ENCODE measurements at places on chromosomes 7 and 10.

DNA sequence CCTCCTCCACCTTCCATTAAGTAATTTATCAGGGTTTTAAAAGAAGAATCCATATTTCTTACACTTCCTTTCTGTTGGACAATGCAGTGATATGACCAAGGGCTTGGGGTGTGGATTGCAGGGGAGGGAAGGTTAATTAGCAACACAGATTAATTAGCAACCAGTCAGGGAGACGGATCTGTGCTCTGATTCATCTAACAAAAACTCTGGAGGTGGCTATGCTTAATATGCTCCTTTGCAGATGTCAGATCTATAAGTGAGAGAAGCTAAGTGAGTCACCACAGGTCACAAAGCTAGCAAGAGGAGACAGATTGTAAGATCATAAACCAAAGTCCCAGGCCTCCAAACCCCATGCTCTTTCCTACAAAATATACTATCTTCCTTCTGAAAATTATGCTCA is 178.8 kb upstream of the ITGB1 start:
- no peak for DNase-seq

DNA sequence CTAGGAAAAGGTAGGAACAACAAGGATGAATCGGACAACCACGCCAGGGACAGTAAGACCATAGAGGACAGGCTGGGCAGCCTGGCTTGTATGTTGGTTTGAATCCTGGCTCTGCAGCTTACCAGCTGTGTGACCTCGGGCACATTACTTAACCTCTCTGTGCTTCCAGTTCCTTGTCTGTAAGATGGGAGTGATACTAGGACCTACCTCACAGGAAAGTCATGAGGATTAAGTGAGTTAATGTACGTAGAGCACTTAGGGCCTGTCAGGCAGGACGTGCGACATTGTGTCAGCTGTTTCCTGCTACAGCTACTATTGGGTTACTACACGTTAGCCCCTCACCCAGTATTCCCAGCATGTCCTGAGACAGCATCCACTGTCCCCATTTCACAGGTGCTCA is 32.1 kb downstream of the PLAC9 start:
- DNase-seq, result no peak

DNA sequence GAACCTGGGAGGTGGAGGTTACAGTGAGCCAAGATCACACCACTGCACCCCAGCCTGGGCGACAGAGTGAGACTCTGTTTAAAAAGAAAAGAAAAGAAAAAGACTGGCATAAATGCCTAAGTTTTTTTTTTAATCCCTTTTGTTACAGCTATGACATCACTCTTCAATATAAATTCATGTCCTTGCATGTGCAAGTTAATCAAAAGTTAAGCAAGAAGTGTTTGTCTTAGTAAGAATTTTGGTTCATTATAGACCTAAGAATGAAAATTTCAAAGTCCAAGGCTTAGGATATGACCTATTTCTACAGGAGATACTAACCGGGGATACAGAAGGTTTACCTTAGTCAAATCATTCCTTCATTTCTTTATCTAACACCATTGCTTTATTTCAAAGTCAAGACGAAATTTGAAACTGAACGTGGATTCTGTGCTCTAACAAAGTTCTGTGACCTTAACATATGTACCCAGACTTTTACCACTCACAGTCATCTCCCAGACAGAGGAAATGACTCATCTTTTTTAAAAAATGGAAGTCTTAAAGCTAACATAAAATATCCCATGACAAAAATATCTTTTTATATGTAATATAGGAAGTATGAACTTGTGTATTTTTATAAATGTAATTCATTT is 29.3 kb upstream of the ITGB8 start:
- no peak for DNase-seq

DNA sequence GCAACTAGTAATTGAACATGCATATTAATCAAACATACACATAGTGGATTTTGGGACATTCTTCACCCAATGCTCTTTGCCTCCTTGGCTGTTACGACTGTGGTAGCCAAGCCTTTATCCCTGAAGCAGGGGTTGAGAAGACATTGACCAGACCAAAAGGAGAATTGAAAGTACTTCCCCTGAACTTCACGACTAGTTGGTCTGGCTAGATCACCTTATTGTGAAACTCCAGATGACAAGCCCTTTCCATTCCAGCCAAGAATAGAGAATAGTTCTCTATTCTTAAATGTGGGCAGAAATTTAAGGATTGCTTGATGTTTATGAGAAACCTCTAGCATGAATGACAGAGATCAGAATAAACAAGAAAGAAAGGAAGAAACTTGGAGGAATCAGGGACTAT is 97.0 kb downstream of the LRMDA start:
- no peak for DNase-seq

DNA sequence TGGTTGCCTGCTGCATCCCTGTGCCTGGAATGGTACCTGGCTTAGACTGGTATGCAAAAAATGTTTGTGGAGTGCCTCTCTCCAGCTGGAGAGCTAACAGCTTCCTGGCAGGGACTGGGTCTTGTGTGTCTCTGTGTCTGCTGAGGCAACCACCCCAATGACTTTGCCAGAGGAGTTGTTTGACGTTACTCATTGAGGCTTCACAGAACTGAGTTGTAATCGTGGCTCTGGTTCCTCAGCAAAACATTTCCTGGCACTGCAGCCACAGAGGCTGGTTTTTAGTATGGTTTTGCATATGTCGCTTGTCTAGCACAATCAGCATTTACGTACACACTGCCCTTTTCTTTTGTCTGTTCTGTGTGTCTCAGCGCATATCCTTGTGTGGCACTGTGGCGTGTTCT is 7.5 kb downstream of the ZNF282 start:
- DNase-seq, result no peak

- no peak for DNase-seq
Observed at GRCh38 chr10:66350622-66351399, 575.0 kb upstream of the LRRTM3 start.
